ENCODE measurements at places on chromosomes 1 and 21.

GRCh38 chr1:14301704-14302024 is 296.8 kb upstream of the KAZN start:
- DNase-seq, result no peak

DNA sequence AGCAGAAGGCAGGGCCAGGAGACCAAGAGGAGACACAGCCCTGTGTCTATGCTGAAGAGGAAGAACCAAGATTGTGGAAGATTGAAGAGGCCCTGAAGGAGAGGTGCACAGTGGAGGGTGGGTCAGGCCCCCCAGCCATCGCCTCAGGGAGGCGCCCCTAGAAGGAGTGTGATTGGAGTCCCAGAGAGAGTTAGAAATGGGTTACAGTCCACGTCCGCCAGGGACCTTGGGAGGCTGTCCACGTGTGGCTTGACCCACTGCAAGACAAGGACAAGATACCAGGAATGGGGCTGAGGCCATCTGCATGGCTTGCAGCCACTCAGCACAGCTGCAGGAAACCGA is 375.1 kb downstream of the NPHP4 start:
- no peak for DNase-seq

- DNase-seq, result no peak
Measured at GRCh38 chr1:61482170-61482734, 242.7 kb downstream of the TM2D1 start.

- peak; percentile 90 for DNase-seq
Measured at GRCh38 chr1:161069731-161070270, at the start of gene ARHGAP30. ARHGAP30 (minus strand) TSS chr1:161069891; CDS start chr1:161069624, 267 bp downstream.

GRCh38 chr1:156639601-156640101 is 2.3 kb upstream of the BCAN start:
- no peak for DNase-seq

- no peak for DNase-seq
Measured at GRCh38 chr1:181111559-181111958, 23.1 kb downstream of the IER5 start.

DNA sequence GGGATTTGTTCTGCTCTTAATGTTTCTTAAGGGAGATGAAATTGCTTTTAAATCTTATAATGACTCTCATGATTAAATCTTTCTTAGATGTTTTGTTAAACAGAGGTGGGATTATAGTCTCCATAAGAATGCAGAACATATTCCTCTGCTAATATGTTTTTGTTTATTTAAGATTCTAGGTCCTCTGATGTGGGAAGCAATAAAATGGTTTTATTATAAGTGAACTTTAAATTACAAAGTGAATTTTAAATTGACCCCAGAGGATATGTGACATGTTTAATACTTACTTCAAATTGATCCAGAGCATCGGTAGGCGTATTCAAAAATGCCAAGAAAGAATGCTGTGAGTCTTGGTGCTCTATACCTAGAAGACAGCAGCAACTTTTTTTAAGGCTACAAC is 129.4 kb downstream of the COQ8A start:
- DNase-seq, result no peak

DNA sequence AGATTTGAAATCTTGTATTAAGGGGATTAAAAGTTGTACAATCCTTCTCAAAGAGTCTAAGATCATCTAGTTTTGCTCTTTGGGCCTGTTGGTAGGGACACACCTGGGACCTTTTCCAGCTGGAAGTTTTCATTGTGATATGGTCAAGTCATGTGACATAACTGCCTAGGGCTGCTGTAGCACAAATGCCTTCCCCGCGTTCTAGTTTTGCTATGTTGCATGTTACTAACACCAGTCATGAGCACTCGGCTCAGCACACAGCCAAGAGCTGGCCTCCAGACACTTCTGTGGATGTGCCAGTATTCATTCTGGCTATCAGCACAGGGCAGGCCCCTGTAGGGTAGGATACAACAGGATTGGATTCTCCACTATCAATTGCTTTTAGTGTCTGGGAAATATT is 14.6 kb upstream of the FLG2 start:
- DNase-seq, result no peak

DNA sequence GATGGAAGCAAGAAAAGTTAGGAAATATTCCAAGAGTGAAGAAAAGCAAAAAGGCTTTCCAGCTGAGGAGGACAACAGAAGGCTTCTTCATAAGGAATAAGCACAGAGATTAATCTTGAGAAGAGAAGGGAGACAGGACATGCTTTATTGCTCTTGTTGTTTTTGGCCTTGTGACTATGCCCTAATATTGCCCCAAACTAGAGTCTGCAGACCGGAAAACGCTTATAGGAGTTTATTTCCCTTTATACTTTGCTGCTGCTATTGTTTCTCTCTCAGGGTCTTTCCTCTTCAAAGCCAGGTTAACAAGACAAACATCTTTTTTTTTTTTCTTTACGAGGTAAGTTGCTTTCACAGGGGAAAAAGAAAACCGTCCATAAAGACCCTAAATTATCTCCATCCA is 991.4 kb downstream of the ADGRL2 start:
- no peak for DNase-seq

DNA sequence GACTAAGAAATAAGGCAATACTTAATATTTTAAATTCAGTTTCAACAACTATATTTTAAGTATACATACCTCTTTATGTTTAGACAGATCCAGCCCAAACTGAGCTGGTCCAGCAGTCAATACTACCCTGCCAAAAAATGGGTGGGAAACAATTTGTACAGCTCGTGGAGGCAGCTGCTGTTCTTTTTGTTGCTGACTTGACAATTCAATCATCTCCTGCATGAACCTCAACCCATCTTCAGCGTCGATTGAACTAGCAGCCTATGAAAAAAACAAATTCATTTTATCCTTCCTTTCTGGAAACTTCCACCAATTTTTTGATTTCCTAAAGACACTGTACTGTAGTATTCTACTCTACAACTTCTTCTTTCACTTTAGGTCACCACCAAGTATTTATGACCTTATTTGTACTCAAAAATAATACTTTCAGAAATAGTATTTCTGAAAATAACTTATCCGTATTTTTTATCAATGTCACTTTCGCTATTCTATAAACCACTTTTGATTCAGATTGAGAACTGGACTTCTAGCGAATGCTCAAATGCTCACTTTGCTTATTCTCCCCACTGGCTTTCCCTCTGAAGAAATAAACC is 46.5 kb downstream of the EDEM3 start:
- no peak for DNase-seq

- no peak for DNase-seq
Measured at GRCh38 chr1:166822385-166822784, 16.9 kb upstream of the POGK start.

- no peak for DNase-seq
Measured at GRCh38 chr1:67627906-67628305, 57.1 kb upstream of the GADD45A start.

DNA sequence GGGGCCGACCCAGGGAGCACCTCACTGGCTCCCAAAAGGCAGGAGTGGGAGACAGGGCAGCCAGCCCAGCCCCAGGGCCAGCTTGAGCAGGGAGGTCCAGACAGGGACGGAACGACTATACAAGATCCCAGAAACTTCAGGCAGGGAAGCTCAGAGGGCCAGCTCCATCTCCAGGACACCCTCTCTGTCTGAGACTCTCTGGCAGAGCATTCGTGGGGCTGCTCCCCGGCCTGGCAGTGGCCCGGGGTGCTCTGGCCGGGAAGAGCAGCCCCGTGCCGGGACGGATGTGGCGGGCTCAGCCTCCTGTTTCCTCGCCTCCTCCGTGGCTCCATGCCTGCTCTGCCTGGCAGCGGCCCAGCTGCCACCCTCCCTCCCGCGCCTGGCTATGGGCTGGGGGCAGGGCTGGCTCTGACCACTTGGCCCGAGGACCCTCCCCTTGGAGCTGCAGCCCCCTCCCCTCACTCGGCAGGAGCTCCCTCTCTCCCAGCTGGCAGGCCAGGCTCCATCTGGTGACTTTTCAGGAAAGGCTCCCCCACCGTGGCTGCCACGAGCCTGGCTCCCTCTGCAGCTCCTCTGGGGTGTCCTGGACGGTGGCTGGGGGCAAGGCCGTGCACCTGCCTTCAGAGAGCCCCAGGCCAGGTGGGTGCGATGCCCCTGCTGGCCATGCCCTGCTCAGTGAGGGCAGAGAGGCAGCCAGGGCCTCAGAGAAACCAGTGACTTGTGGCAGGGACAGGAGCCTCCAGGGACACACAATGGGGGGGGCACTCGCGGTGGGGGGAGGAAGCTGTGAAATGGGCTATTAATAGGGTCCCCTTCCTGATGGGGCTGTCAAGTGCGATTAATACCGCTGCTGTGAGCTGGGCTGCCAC is 5.6 kb upstream of the PLCH2 start:
- DNase-seq, result no peak

DNA sequence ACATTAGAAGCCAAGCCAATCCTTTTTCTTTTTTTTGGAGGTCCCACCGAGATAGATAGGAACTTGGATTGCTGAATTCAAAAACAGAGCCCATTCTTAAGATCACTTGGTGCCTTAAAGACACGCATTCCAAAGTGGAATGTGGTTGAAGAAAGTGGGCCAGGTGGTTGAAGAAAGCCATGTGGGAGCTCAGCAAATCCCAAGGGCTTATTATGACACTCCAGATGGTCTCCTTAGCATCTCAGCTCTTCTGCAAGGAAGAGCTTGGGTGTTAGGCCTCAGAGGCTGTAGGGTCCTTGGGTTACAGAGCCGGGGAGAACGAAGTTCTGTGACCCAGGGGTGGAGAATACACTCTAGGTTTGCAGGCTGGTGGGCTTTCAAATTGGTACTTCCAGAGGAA is 13.5 kb downstream of the TOR3A start:
- no peak for DNase-seq

DNA sequence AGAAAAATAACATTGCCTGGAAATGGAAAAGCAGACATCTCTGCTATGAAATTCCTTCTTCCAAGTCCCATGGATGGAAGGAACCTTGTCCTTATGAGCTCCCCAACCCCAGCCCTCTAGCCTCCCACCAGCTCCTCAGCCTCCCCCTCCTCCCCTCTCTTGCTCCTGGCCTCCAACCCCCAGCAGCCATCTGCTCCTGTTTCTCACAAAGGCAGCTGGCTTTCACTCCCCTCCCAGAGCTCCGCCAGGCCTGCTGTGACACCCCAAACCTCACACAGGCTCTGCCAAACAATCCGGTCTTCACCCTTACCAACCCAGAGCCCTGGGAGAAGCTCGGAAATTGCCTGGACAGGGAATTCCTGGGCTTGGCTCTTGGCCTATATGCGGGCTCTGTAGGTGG is 69.2 kb downstream of the KLHDC7A start:
- DNase-seq, result no peak

- DNase-seq, result no peak
Measured at GRCh38 chr1:220391491-220391890, 119.2 kb upstream of the RAB3GAP2 start.

DNA sequence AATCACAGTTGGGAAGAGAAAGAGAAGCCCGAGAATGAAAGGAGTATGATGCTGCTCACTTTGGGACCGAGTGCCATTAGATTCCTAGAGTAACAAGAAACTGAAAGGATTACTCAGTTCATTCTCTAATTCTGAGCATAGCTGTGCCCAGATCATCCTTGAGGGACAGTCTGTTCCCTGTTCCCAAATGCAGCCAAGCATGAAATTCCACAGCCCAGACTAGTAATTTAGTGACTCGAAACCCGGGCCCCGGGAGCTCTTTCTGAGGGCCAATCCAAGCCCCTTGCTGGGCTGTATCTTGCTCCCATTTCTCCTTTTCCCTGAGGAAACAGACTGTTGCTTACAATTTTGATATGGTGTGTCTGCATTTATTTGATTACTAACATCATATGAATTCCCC is 30.0 kb upstream of the ETS2 start:
- DNase-seq, result no peak

DNA sequence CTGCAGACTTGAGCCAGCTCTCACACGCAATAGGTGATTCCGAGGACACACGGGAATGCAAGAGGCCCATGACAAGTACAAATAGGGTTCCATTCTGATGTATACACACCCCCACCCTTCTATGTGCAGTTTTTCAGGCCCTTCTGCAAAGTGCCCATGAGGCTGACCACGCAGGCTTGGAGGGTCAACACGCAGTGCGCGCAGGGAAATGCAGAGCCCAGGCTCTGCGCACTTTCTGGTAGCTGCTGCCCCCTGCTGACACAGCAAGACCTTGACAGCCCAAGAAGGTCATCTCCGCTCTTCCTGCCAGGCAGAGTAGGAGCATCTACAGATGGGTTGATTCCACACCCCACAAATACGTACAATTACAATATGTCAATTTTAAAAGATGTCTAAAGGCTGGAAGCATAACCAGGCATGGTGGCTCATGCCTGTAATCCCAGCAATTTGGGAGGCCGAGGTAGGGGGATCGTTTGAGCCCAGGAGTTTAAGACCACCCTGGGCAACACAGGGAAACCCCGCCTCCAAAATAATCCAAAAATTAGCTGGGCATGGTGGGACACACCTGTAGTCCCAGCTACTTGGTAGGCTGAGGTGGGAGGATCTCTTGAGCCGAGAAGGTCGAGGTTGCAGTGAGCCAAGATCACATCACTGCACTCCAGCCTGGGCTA is 18.5 kb downstream of the SH3BP5L start:
- peak; percentile 59 for DNase-seq

DNA sequence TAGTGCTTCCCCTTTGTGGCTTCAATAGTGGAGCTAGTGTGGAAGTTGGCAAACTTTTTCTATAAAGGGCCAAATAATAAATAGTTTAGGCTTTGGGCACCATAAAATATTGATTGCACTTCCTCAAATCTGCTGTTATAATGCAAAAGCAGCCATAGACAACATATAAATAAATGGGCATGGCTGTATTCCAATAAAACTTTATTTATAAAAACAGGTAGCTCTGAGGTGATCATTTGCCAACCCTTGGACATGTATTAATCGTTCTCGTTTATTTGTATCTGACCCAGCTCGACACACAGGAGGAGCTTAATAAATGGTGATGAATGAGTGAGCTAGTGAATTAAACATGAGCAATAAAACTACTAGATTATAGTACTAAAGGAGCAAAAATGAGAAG is 13.3 kb downstream of the KAZN start:
- DNase-seq, result no peak

DNA sequence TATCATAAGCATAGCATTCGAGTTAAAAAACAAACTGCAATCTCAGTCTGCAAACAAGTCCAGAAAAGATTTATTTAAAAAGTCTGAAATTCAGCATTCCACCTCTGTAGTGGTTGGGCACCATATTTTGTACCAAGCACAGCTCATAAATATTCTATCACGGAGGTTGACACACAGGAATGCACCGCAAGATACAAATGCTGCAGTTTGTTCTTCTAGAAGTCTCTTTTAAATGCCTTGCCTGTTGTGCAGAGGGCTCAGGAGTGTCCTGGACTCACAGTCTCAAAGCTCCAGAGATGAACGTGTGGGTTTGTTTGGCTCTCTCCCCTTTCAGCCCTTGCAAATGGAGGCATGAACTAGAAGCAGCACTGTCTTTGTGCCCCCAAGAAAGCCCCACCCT is 212.4 kb upstream of the USP24 start:
- DNase-seq, result no peak

- DNase-seq, result no peak
Measured at GRCh38 chr1:48039088-48040054, 42.2 kb upstream of the TRABD2B start.

GRCh38 chr1:162676087-162676486 is 43.8 kb downstream of the DDR2 start:
- no peak for DNase-seq
